Peyer's patch (tissue), 4 donors: ENCODE measurements at places on chromosomes 13 and 19. TPM values are rescaled to one million over a fixed set of nuclear protein-coding genes. Genes with fewer than 3 reads are reported as not detected.

The PROZ gene
- not detected for total RNA-seq

The KCTD12 gene
- total RNA-seq = 22.7 TPM

The CCDC194 gene
- not detected for total RNA-seq

The FGF22 gene
- not detected for total RNA-seq

The KLK15 gene
- total RNA-seq = not detected

The ZNF560 gene
- not detected for total RNA-seq

The CCL25 gene
- 84.2 TPM for total RNA-seq

GRCh38 chr19:57057036-57057686 lies 62.6 kb upstream of the USP29 start:
- no peaks in the 10 kb centered on the region for H3K27me3 ChIP-seq
- DNase-seq = no peak
- H3K4me3 ChIP-seq = no peak overlapping the region
- no peaks in the 10 kb centered on the region for H3K4me1 ChIP-seq
- no peaks in the 10 kb centered on the region for H3K36me3 ChIP-seq

- no peaks in the 10 kb centered on the region for H3K4me1 ChIP-seq
- no peaks in the 10 kb centered on the region for H3K27me3 ChIP-seq
- H3K27ac ChIP-seq = no peak overlapping the region
- H3K4me3 ChIP-seq = no peak overlapping the region
- H3K36me3 ChIP-seq = no peaks in the 10 kb centered on the region
- no peak for DNase-seq
Observed at GRCh38 chr13:37534181-37534580, 64.4 kb downstream of the POSTN start.

GRCh38 chr13:64332048-64332447 lies 2898.1 kb downstream of the PCDH9 start:
- H3K4me3 ChIP-seq = no peak overlapping the region
- H3K27ac ChIP-seq = no peak overlapping the region
- no peaks in the 10 kb centered on the region for H3K4me1 ChIP-seq
- H3K27me3 ChIP-seq = no peaks in the 10 kb centered on the region
- no peaks in the 10 kb centered on the region for H3K36me3 ChIP-seq

GRCh38 chr19:18153556-18154134 lies 682 bp downstream of the PIK3R2 start:
- no peaks in the 10 kb centered on the region for H3K27me3 ChIP-seq
- peak; percentile 61 for DNase-seq
- H3K36me3 ChIP-seq = no peaks in the 10 kb centered on the region
- H3K4me3 ChIP-seq = peak overlapping the region; percentile 75
- H3K27ac ChIP-seq = peak overlapping the region; percentile 96
- peaks cover 11% of the 10 kb centered on the region for H3K4me1 ChIP-seq

- H3K36me3 ChIP-seq = no peaks in the 10 kb centered on the region
- no peaks in the 10 kb centered on the region for H3K27me3 ChIP-seq
- H3K4me3 ChIP-seq = no peak overlapping the region
- H3K4me1 ChIP-seq = no peaks in the 10 kb centered on the region
- no peak for DNase-seq
Observed at GRCh38 chr19:12411893-12412292, 10.8 kb upstream of the ZNF799 start.

DNA sequence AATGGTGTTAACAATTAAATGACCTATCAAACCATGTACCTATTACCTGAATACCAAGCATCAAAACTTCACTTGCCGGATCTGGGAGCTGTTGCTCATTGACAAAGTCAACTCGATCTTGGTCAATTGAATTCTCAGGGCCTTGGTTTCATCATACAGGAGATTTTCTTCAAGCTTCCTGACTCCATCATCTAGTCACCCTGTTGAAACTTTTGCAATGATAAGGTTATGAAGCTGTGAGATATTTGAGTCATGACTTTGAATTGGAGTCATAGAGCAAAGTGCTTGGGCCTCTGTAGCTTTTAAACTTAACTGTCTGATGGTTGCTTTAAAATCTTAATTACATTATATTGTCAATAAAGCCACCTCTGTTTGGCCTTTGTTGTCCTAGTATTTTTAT lies 260.9 kb downstream of the COG6 start:
- H3K4me3 ChIP-seq = no peak overlapping the region
- no peak overlapping the region for H3K27ac ChIP-seq
- no peaks in the 10 kb centered on the region for H3K4me1 ChIP-seq
- no peaks in the 10 kb centered on the region for H3K36me3 ChIP-seq
- no peak for DNase-seq

GRCh38 chr19:22783651-22784410 lies at the start of gene ZNF99:
Gene ZNF99 (minus strand): TSS chr19:22784151. CDS start chr19:22784016, 135 bp downstream.
- H3K4me1 ChIP-seq = no peaks in the 10 kb centered on the region
- no peaks in the 10 kb centered on the region for H3K27me3 ChIP-seq
- no peak for DNase-seq
- H3K27ac ChIP-seq = no peak within 1 kb of the TSS

GRCh38 chr13:57631596-57632275 lies at the start of gene PCDH17:
Gene PCDH17 (plus strand): TSS chr13:57631744. CDS start chr13:57632547, 803 bp downstream.
- H3K36me3 ChIP-seq = no peaks in the 10 kb centered on the region
- H3K27ac ChIP-seq = peak within 1 kb of the TSS; percentile 26
- no peaks in the 10 kb centered on the region for H3K4me1 ChIP-seq
- no peaks in the 10 kb centered on the region for H3K27me3 ChIP-seq

DNA sequence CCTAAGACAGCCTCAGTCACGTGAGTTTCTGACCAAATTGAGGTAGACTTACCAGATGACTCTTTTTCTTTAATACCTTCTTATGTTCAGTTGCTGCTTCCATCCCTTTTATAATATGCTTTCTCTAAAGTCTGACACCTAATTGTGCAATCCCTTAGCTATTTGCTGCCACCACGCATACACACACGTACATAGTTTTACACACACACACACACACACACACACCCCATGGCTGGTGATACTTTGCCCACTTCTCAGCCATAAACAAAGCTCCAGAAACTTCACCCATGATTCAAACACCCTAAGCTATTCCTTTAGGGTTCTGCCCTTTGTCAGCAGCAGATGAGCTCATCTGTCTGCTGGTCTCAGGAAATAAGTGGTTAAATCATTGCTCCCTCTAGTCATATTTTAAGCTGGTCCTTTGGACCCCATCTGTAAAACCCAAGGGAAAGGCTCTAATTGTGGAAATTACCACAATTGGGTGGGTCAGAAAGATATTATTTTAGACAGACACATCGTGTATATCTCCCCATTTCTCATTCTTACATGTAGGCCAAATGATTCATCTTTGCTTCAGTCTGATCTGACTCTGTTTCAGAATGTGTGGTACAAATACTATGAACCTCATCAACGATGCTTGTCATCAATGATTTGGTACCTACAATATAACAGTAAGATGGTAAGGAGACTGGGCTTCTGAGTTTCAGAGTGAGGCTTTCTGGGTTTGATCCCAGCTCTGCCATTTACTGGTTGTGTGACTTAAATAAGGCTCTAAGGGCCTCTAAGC lies 69.2 kb downstream of the NALCN start:
- H3K27me3 ChIP-seq = no peaks in the 10 kb centered on the region
- H3K27ac ChIP-seq = no peak overlapping the region
- no peaks in the 10 kb centered on the region for H3K4me1 ChIP-seq
- H3K36me3 ChIP-seq = no peaks in the 10 kb centered on the region
- no peak for DNase-seq

DNA sequence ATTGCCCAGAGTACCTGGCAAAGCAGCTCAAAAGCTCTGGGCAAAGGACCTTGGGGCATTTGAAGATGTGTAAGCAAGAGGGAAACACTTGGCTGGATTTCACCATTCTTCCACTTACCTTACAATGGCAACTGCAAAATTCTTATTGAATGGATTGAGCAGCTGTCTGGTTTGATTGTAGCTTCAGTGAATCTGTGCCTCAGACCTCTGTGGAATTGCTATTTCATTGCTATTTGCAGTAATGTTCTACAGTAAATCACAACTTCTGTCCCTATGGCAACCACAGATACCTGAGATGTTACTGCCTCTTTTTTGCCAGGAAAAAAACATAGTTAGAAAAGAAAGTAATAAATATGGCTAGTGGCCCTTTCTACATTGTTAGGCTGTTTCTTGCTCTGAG lies 519.5 kb downstream of the SUCLA2 start:
- no peak for DNase-seq
- no peaks in the 10 kb centered on the region for H3K36me3 ChIP-seq
- H3K4me1 ChIP-seq = no peaks in the 10 kb centered on the region
- H3K27me3 ChIP-seq = no peaks in the 10 kb centered on the region
- no peak overlapping the region for H3K4me3 ChIP-seq

- H3K27ac ChIP-seq = no peak overlapping the region
- no peaks in the 10 kb centered on the region for H3K27me3 ChIP-seq
- H3K4me1 ChIP-seq = no peaks in the 10 kb centered on the region
- no peak overlapping the region for H3K4me3 ChIP-seq
- H3K36me3 ChIP-seq = no peaks in the 10 kb centered on the region
Observed at GRCh38 chr13:25860862-25861261, 191.0 kb downstream of the SHISA2 start.

DNA sequence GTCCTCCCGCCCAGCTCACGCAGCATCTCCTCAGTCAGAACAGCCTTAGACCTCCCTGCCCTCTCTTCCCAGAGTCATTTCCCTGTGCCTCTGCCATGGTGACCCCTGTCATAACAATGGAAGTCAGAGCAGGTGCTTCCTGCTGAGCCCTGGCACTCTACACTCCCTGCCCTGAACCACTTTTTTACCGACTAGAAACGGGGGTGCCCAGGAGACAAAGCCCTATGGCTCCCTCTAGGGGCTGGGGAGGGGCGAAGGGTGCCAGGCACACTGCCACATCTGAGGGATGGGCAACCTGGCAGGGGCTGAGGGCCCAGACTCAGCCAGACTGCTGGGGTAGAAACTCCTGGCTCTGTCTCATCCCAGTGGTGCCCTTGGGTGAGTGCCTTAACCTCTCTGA lies 16.4 kb downstream of the ZNF574 start:
- no peak overlapping the region for H3K4me3 ChIP-seq
- no peak overlapping the region for H3K27ac ChIP-seq
- no peaks in the 10 kb centered on the region for H3K36me3 ChIP-seq

DNA sequence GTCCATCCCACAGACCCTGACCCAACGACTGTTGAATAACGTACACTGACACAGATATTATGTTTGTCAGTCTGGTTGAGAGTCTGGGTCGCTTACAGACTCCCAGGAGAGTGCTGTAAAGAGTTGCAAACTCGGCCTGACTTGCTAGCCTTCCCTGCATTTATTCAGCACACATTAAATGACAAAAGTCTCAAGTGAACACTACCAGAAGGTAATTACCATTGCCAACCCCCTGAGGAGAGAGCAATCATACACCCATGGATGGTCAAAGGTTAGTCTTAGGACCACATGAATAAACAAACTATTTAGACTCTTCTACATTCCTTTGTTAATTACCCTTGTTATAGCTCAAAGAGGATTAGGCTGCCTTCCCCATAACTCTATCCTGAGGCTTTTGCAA lies 1048.6 kb downstream of the PCDH17 start:
- H3K4me1 ChIP-seq = no peaks in the 10 kb centered on the region
- no peaks in the 10 kb centered on the region for H3K36me3 ChIP-seq
- H3K27ac ChIP-seq = no peak overlapping the region
- no peak overlapping the region for H3K4me3 ChIP-seq
- no peak for DNase-seq
